ENCODE measurements at places on chromosomes 13 and 19.
A peak's percentile ranks its signal among the peaks of the same experiment; 100 is the strongest.

DNA sequence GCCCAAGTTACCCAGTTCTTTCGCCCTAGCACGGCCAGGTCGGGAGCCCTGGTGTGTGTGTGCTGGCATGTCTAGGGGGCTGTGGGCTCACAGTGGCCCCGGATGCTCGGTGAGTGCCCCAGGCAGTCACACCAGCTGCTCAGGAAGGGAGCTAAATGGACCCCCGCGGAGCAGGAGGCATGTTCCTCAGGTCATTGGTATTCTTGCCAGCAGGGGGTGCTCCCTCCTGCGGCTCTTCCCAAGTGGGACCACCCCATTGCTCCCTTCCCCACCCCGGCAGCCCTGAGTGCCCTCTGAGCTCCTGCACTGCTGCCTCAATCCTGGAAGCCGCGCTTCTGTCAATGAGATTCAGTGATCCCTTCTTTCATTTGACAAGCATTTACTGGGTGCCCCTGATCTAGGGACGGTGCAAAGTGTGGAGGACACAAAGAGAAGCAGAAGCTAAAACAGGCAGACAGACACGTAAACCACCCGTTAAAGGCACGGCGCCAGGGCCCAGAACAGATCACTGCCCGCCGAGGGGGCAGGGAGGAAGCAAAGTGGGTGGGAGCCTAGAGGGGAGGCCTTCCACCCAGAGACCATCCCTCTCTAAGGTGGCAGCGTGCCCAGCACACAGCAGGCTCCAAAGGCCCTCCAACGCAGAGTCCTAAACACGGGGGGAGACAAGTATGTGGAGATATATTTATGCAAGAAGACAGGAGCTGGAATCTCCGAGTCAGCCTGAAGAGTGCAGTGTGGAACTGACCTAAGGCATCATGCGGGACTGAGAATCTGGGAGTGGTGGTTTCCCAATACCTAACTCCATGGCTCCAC lies 5.2 kb upstream of the ADPRHL1 start:
- no peak for DNase-seq

DNA sequence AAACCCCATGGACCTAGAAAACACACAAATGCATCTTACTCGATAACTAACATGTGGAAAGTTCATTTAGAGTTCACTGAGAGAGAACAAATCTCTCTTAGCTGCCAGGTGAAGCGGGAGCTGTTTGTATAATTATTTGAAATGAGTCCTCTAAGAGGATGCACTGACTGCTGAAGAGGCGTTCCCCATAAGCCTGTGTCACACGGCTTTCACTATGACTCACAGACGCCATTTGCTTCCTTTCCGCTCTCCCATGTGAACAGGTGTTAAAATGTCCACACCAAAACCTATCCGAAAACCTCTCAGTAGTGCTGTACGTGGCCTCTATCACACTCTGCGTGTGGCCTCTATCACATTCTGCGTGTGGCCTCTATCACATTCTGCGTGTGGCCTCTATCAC lies 101.8 kb downstream of the SOX1 start:
- no peak for DNase-seq

- DNase-seq, result no peak
Observed at GRCh38 chr19:494171-495080, 1.9 kb upstream of the MADCAM1 start.

- no peak for DNase-seq
Observed at GRCh38 chr13:88176231-88176630, 505.1 kb downstream of the SLITRK5 start.

GRCh38 chr19:13597640-13598039 lies 91.4 kb upstream of the CACNA1A start:
- peak; percentile 65 for DNase-seq

- no peak for DNase-seq
Observed at GRCh38 chr13:52353193-52353592, 52.8 kb downstream of the THSD1 start.

GRCh38 chr13:42821437-42821836 lies 40.1 kb downstream of the FAM216B start:
- no peak for DNase-seq

DNA sequence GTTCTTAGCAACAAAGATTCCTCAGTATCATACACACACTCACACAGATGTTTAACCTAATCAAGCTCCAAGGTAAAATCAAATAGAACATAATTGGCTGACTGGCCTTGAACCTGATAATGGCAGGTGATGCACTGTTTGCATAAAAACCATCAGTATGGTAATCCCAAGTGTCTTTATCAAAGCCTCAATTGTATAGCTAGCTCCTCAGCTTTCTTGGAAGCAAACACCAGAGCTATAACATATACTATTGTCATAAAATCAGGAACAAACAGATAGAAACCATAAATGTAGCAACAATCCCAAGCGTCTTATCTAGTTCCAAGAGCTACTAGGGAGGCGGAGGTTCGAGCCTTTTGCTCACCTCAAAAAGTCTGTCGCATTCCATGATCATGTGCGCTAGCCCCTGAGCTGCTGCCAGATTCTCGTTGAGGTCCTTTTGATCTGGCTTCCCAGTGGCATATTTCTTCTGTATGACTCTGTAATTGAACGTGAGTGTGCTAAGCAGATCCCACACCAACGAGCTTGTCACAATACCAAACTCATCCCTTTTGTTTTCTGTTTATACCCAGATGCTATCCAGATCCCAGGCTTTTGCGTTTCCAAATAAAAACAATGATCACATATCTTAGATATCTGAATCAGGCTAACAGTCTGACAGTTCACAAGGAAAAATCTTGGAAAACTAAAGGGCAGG lies 95.3 kb downstream of the KL start:
- DNase-seq, result no peak

DNA sequence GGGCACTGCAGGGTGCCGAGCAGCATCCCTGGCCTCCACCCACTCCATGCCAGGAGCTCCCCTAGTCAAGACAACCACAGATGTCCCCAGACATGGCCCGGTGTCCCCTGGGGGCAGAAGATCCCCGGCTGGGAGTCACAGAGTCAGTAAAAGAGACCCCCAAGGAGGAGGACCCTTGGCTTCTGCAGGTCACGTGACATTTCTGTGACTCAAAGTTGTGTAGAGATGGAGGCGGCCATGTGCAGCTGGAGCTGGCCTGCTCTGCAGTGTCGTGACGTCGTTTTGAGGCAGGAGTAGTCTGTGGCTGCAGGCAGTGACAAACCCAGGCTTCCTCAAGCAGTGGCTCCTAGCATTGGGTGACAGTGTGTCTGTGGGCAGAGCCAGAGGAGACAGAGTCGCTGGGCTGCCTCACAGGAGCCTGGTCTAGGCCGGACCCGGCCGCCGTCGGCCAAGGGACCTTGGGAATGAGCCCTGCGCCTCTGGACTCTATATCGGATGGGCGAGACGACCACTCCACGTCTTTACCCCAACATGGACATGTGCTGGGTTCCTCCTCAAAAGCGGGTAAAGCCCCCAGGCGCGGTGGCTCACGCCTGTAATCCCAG lies 7.7 kb upstream of the DIRAS1 start:
- no peak for DNase-seq

GRCh38 chr19:33947265-33947964 lies 150.7 kb downstream of the KCTD15 start:
- no peak for DNase-seq

GRCh38 chr13:84821261-84821660 lies 939.0 kb upstream of the SLITRK1 start:
- no peak for DNase-seq

- DNase-seq, result no peak
Observed at GRCh38 chr19:5676772-5677105, 3.6 kb downstream of the MICOS13 start.

DNA sequence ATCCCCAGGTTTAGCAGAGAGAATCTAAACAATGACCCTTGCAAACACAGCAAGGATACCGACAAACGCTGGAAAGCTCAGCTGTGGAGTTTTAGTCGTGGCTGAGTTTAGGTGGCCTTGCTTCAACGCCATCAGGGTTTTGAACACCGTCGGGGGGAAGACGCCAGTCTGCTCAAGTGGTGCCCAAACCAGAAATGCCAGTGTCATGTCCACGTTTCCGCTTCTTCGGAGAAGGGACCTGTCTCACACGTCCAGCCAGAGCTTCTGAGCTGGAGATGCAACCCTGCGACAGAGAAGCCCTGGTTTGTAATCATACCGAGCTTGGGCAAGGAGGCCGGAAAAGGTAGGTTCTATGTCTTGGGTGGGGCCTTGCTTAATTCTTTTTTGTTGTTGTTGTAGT lies 42.6 kb upstream of the ATP11A start:
- no peak for DNase-seq

DNA sequence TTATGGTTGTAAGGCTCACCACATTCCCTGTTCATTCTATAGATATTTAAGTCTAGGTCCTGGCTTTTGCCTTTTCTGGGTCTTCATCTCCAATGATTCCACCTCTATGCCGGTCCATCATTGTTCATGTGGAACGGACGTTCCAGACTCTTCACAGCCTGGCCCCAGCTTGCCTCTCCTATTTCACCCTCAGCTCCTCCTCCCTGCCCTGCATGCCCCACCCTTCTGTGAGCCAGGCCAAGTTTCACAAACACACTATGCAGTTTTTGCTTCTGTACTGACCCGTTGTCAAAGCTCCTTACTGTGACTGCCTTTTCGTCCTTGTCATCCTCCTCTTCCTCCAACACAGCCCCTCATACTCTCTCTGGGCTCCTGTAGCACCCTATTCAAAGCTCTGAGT lies 31.3 kb downstream of the TEX26 start:
- DNase-seq, result no peak

GRCh38 chr13:98324105-98324504 lies 147.0 kb upstream of the RNF113B start:
- peak; percentile 12 for DNase-seq

DNA sequence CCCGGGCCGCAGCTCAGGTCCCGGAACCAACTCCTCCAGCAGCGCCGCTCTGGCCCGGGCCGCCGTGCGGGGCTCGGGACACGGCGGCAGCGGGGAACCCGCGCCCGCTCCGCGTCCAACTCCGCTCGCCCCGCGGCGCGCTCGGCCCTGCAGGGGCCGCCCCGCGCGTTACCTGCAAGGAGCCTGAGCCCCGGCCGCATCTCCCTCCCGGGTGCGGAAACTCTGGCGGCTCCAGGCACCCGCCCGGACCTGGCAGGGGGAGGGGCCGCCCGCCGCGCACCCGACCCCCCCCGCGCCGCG lies at the start of gene TMTC4:
TSS of gene TMTC4 (minus strand) at position 224 of the 300 bp plus-strand sequence. CDS start 4,433 bp downstream, outside the sequence.
- DNase-seq, result no peak

DNA sequence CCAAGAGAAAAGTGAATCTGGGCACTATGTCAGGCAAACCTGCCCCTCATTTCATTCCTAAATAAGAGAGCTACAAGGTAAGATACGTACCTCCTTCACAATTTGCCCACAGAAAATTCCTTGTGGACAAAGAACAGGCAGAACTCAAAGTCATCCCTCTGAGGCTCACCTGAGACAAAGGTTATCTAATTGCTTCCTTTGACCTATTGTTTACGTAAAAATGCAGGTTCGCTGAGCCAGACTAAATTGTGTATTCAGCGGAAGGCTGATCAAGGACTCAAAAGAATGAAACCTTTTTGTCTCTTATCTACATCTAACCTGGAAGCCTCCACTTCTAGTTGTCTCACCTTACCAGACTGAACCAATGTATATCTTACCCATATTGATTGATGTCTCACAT lies 213.3 kb downstream of the POSTN start:
- DNase-seq, result no peak

DNA sequence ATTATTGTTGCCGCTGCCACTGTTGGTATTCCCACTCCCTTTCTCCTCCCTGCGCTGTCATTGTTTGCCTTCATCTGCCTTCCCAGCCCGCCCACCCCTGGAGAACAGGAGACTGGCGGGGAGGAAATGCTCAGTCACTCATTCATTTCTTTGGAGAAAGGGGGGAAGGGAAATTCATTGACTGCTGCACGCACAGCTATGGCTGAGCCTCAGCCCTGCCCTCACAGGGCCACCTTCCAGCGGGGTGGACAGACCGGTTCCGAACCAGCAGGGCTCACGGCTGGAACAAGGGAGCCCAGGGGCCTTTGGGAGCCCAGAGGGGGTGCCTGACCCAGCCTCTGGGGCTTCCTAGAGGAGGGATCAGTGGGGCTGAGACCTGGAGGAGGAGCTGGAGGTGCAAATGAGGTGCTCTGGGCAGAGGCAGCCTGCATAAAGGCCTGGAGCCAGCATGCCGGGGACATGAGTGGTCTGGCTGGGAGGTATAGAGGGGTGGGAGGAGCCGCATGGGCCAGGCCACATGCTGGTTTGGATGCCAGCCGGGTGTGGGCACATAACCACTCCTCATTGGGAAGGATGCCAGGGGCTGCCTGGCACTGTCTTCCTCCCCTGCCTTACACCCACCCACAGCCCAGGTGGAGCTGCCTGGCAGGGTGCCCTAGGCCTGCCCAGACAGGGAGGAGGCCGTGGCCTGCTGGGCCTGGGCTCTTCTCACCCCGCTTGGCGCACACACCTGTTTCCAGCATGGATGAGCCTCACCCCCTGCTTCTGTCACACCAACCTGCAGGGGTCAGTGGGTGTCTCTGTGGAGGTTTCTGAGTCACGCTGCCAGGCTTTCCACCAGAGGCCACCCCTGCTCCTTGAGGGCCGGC lies 26.8 kb downstream of the PPP5C start:
- peak; percentile 86 for DNase-seq

- no peak for DNase-seq
Observed at GRCh38 chr13:29369060-29369743, 226.3 kb downstream of the SLC7A1 start.

DNA sequence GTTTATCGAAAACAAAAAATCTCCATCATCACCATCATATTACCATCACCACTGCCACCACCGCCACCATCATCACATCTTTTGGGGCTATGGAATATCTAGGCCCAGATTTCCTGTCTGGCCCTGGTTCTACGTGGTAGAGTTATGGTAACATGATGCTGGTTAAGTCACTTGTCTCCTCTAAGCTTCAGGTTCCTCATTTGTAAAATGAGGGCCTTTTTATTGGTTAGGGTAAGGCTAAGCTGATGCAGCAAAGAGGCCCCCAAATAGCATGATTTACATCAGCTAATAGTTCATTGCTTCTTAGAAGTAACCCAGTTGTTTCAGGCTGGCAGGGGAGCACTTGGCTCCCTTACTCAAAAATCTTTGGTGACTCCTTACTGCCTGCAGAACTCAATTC lies 37.9 kb downstream of the PCDH8 start:
- no peak for DNase-seq

GRCh38 chr19:47518139-47518538 lies 3.3 kb upstream of the NAPA start:
- no peak for DNase-seq

- no peak for DNase-seq
Observed at GRCh38 chr19:18300930-18301717, 19.7 kb upstream of the JUND start.

DNA sequence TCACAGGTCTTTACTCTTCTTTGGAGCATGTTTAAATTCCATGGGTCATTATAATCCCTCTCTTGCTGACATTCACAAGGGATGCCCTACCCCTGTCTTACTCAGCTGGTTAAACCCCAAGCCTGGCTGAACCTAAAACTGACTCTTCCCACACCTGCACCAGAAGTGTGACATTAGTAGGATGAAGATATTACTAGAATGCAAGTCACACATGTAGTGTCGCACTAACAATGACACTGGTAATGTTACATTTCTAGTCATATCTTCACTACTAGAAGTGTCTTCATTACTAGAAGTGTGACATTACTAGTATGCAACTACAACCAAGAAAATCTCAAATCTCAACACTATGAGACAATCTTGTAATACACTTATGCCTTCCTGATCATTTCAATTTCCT lies 14.2 kb downstream of the ZAR1L start:
- DNase-seq, result no peak

- DNase-seq, result no peak
Observed at GRCh38 chr13:68214691-68215415, 984.7 kb upstream of the PCDH9 start.

Data from NCI-H2081 treated with DMSO at 0.1 percent for 48 hours (cell line).